ENCODE measurements at places on chromosomes 6 and 20. TPM values are rescaled to one million over a fixed set of nuclear protein-coding genes. Genes with fewer than 3 reads are reported as not detected.

GSS gene
- 17.2 TPM for total RNA-seq

FAM184A gene
- total RNA-seq, result 0.93 TPM

MATN4 gene
- not detected for total RNA-seq

DNA sequence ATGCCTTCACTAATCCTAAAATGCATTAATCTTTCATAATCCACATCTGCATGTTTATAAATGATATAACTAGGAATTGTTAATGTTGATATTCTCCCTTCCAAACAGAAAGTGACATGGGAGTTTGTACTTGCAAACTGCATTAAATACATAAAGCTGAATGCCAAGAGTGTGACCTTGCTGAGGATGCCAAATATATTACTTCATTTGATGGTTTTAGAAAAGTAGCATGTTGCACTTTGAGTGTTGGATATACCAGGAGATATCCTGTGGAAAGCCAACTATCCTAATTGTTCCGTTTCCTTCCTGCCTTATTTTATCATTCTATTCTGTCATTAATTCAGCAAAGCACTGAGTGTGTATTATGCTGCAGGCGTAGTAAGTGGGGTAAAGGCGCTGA is 229.8 kb downstream of the TMEM242 start:
- DNase-seq, result no peak

DNA sequence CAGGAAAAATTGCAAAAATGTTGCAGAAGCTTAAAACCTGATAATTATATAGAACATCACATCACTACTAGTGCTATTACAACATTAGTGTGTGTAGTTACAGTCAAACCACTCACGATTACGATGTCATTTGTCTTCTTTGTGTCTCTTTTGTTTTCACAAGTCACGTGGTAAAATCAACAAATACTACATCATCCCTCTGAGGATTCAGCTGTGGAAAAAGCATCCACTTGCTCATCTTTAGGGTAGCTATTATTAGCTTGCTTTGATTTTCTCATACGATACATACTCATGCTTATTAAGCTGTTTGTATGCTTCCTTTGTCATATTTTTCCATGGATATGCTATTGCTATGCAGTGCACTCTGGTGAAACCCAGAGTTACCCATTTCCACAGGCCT is 22.2 kb upstream of the ATXN1 start:
- no peak for DNase-seq

DNA sequence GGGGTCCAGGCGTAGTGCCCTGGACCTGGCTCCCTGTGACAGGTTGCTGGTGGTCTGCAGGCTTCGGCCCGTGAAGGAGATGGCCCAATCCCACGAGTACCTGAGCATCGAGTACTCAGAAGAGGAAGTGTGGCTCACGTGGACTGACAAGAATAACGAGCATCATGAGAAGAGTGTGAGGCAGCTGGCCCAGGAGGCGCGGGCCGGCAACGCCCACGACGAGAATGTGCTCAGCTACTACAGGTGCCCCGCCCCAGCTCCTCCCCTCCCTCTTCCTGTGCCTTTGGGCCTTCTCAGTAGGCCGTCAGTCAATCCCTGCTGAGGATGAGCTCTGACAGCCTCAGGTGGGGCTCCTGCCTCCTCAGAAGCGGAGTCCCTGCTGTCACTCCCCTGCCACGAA is 42.6 kb downstream of the UQCC2 start:
- DNase-seq, result no peak

DNA sequence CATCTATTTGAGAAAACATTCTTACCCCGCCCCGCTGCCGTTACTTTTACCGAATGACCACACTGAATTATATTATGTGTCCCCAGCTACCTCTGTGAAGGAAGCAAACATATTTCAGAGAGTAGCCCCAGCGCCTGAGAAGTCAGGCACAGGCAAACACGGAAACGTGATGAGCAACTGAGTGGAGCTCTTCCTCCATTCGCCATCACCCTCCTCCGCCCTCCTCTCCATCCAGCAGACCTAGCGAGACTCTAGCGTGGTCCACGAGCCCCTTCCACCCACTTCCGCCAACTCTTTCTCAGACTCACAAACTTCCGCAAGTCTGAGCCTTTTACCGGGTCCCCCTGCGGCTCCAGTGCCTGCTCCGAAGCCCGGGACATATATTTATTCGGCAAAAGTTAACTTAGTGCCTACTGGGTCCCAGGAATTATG is 582 bp downstream of the SNRPB start:
- DNase-seq, result no peak

DNA sequence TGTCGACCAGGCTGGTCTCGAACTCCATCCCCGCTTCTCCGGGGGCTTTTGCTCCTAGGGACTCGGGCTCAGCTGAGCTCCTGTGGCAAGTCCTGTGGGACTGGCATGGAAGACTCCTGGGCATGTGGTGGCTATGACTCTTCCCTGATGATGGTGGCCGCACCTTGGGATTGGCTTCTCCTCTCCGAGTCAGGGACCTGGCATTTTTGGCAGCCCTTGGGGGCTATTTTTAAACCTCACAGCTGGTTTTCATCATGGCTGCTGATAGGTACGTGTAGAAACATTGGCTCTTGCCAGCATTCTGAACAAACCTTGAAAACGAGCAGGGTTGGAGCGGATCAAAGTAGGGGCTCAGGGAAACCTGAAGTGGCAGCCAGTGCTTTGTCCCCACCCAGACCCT is 54.1 kb downstream of the RBM38 start:
- peak; percentile 51 for DNase-seq

DNA sequence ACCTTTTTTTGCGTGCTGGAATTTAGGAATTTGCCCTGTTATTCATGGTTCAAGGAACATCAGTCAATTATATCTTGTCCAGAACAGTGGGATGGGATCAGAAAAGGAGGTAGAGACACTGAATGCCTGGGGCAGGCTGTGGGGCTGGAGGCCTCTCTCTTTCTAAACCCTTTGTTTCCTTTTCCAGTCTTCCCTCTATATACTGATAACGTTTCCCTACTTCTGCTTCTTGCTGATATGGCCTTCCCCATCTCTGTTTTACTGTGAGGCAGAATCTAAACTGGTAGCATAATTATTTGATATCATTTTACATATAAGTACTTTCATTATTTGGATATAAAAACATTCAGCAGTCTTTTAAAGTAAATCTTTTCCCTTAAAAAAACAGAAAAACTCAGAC is 67.5 kb downstream of the DNAH8 start:
- DNase-seq, result no peak
